ENCODE measurements at places on chromosomes 3 and 15.

DNA sequence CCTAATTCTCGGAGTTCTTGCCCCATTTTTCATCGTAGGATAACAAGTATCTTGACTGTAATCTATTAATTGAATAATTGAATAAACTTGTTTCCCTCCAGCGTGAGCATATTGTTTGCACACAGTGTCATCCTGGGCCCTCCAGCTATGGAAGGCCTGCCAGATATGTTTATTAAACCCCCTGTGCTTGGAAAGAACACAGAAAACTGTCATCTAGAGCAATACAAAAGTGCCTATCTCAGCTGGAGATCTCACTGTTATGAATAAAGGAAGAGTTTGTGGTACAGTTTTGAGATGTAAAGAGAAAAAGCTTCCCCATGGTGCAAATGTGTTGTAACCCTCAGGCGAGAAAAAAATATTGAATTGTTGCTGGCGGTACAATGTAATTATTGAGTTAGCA is 405.9 kb downstream of the SOX2 start:
- no peak for DNase-seq

DNA sequence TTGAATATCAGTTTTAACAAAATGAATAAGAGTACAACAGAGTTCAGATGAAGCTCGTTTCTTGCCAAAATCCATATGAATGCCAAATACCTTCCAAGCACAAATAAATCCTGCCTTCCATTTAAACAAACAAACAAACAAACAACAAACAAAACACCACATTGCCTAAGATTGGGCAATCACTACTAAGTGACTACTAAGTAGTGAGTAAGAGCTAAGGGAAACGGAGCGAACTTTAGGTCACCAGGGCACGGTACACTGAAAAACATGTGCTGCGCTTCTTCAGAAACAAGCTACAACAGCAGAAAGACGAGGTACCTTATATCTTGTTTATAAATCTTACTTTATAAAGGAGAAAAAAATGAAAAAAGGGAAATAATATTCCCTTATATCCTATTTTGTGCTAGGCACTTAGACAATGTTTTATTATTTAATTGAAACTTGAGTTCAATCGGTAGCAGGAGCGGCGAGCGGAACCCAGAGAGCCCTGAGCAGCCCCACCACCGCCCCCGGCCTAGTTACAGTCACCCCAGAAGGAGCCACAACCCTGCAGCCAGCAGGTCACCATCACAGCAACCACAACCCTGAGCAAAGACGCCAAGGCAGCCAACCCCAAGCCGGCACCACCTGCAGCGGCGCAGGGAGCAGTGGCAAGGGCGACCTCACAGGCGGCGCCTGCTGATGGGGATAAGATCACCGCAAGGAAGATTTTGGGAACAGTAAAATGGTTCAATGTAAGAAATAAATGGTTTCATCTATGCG is 216.9 kb downstream of the ZBTB20 start:
- no peak for DNase-seq

DNA sequence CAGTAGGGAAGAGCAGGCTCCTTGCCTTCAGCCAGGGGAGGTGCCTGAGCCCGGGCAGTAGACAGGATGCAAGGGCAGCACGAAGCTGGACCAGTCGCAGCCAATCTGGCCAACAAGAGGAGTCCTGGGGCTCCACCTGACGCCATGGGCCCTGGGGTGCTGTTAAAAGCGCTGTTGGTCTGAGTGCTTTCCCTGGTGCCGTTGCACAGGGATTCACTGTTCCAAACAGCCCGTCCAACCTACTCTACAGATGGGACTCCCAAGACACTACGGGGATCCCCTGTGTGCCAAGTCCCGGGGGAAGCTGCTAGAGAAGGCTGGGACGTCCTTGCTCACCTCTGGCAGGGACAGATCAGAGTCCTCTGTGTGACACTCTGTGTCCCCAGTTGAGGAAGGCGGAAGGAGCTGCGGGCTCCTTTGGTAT is 632 bp downstream of the CTSH start:
- DNase-seq: no peak

DNA sequence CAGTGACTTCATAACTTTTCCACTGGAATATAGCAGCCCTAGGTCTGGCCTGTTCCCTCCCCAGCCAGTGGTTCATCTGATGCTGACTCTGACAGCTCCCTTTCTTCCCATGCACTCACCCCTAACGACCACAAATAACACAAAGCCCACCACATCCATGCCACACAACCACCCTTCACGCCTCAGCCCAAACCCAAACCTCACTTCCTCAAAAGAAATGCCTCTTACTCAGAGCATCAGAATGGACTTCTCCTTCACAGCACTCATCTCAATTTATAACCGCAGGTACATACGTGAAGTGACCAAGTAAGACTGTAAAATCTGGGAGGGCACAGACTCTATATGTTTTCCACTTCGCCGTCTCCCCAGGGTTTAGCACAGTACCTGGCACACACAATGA is 1.1 kb downstream of the RBSN start:
- no peak for DNase-seq

DNA sequence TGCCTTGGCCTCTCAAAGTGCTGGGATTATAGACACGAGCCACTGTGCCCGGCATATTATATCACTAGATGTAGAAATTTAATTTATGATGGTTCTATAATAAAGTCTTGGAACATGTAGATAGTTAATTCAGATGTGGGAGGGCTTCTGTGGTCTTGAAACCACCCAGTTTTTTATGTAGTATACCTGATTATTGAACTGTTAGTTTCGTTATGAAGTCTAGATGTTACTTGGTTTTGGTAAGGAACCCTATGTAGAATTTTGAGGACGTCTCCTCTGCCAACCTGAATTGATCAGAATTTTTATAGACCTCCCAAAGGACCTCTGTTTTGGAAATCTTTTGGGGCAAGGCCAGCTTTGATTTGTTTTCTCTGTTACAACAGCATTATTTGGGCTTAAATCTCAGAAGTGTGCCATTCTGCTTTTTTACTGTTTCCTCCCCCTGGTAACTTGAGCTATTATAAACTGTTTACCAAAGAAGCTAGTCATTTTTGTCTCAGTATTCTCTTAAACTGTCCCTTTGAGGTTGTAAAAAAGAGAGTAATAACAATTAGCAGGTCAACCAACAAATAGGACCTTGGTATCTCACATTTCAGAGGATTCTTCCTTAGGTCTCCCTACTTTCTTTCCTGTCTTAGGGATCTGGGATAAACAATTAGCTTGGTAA is 20.8 kb downstream of the AKAP13 start:
- no peak for DNase-seq

DNA sequence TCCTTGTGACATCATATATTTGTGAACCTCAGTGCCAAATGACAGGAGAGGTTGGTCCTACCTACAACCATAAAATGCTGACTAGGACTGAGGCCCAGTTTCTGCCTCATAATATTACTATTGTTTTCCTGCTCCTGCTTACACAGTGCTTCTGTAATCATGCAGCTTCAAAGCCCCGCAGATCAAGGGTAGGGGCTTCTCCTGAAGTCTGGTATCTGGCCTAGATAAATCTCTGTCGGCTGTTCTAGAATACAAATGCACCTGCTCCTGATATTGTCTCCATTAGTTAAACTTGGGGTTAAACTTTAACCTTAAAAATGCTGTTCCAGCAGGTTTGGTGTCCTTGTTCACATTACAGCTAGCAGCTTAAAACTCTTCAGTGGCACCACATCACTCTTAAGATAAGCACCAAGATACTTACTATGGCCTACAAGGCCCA is 552.4 kb downstream of the TUSC7 start:
- no peak for DNase-seq

DNA sequence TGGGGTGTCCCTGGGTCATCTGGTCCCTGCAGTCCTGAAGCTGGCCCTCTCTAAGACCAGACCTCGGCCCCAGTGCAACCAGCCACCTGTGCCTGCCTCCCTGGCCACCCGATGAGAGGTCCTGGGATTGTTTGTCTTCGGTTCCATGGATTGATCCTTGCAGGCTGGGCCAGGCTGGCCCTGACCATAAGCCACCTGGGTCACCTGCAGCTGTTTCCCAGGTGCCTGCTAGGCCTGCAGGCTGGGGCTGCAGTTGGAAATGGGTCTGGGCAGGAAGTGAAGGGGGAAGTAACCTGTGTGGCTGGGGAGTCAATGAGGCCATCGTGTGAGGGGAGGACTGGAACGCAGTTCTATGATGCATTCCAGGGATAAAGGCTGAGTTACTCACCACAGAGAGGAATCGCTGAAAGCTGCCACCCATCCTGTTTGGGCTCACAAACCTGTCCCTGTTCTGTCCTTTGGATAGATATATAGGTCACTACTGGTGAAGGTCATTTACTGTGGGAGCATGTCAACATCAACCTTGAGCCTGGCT is 30.9 kb upstream of the VPS8 start:
- no peak for DNase-seq

DNA sequence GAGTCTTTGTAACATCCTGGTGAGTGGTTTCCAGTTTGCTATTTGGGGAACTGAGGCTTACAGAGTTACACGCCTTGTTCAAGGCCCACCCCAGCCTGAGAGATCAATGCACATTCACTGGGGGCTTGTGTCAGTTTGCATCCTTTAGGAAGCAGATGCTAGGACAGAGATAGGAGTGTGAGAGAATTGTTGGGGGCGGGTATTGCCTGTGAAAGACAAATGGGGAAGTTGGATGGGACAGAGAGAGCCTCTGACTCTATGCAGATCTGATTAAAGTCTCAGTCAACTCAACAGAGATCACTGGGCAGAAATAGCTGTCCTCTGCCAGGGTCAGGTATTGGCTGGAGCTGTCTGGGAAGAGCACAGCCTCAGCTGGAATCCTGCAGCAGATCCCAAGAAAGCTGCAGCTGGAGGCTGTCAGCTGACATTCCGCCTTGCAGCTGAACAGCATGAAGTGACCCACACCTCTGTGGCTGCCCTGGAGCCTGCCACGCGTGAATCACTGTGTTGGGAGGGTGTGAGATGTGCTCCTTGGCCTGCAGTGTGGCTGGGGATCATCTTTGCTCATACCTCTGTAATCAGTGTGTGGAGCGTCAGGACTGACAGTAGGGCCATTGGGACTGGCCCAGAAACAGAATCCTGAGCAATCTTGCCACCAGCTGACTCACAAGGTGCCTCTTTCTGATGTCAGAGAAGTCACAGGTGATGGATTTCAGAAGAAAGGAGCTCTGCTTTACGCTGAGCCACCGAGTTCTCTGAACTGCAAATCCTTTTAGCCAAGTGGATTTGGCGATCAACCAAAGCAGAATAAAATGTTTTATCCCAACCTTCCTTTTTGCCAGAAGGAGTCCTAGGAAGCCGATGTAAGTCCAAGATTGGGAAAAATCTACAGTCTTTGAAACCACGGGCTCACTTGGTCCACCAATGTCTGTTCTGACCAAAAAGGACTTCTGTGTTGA is 284.1 kb upstream of the LRRFIP2 start:
- no peak for DNase-seq

DNA sequence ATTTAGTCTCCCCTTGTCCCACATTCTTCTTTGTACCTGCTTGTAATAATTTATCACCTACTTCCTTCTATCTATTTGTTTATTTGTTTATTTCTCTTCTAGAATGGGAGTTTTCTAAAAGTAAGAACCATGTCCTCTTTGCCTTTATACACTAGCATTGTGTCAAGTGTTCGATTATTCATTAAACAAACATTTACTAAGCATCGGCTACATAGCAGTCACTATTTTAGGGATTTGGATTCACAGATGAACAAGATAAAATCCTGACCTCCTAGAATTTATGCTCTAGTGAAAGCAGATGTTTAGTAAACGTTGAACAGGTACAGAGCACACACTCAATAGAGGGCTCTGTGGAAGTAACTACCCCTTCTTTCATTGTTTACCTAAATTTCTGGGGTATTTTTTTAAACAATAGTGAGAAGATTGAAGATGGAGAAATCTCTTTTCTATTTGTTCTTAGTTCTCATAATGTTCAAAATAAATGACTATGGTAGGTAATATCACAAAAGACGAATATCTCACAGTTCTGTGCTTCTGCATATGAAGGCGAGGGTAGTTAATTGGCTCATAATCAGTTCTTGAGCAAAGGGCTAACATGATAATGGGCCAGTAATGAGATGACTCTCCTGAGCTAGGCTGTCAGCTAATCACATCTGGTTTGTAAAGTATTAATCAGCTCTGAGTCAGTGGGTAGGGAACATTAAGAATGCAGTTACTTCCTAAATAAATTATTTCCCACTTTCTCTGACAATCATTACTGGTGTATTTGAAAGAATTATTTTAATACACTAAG is 111.9 kb downstream of the SLC9A9 start:
- no peak for DNase-seq

- no peak for DNase-seq
Measured at GRCh38 chr3:4208556-4208955, 94.6 kb upstream of the SETMAR start.

DNA sequence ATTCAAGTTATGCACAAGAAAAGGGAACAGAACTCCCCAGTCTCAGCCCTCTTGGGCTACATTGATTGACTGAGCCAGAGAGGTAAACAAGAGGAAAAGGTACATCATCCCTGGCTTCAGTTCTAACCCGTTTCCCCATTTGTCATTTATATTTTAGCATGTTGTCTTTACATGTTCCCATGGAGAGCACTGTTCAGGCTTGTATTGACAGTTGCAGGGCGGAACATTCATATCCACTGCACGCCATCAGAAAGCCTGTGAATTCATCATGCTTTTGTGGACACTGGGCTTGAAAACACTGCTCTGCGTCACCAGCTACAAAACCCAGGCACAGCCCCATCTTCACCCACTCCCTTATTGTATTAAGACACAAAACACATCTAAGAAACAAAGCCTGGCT is 240.9 kb upstream of the EIF1B start:
- DNase-seq: no peak

DNA sequence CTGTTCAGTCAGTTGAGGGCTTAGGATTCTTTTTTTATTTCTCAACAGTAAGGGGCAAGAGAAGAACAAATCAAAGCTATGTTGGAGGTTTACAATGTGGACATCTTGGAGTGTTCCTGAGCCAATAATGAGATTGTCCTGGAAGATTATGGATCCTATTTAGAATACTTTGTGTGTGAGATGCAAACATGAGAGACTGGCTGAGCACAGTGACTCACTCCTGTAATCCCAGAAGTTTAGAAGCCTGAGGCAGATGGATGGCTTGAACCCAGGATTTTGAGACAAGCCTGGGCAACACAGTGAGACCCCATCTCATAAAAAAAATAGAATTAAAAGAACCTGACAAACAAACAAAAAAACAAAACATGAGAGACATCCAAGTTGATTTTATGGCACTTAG is 351.6 kb downstream of the GAP43 start:
- no peak for DNase-seq

- DNase-seq: no peak
Measured at GRCh38 chr15:51024735-51025453, 69.8 kb downstream of the TNFAIP8L3 start.

DNA sequence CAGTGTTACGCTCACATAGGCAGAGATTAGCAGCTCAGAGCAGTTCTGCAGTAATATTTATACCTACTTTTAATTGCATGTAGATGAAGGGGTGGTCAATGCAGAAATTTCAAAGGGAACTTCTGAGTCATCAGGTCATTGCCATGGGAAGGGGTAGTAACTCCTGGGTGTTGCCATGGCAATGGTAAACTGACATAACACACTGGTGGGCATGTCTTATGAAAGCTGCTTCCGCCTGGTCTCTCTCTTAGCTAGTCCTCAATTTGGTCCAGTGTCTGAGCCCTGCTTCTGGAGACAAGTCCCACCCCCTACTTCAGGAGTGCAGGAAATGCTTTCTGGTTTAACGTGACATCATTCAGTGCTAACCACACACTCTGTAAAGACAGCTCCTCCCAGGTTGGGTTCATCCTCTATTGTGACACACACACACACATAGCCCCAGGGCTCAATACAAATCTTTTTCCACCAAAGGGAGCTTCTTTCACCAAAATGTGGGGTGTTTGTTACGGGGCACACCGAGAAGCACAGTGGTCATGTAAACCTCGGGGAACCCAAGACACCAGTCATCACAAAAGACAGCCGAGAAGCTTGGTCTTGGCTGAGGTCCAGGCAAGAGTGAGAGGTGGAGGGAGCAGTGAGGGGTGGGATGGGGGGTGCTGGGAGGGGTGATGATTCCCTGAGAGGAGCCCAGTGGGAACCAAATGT is 74.5 kb downstream of the TLE3 start:
- DNase-seq: no peak
